T-helper 17 cell (primary cell): ENCODE measurements at places on chromosomes 13 and 19.

- no peak for DNase-seq
Observed at GRCh38 chr13:67515895-67516294, 285.8 kb upstream of the PCDH9 start.

DNA sequence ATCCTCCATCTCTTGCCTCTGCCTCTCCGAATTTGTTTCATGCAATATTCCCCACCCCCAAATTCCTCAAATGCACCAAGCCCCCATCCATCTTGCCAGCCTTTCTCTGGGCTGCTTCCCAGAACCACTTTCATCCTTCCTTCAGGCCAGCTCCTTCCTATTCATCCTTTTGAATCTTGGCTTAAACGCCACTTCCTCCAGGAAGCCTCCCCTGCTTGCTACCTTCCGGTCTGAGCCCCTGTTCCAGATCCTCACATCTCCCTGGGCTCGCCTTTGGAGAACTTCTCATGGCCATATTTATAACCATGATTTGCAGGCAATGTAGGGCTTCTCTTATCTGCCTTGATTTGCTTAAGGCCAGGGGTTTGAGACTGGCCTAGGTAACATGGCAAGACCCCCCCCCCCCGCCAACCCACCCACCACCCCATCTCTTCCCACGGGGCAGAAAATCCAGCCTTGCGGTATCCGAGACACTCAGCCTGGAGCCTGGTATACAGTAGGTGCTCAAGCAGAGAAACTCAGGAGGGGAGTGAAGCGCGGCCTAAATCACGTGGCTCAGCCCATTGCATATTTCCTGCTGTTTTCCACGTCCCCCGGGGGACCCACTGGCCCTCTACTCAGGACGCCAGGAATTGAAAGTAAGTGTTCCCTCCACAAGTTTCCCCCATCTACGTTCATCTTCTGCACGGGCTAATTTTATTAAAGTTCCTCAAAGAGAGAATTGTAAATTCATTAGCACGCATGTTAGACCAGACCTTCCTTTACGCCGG is 151.9 kb downstream of the PTPRS start:
- DNase-seq: no peak

GRCh38 chr13:32073180-32073864 is 41.7 kb downstream of the FRY start:
- no peak for DNase-seq

GRCh38 chr13:33381906-33382305 is 96.4 kb upstream of the STARD13 start:
- DNase-seq: no peak

DNA sequence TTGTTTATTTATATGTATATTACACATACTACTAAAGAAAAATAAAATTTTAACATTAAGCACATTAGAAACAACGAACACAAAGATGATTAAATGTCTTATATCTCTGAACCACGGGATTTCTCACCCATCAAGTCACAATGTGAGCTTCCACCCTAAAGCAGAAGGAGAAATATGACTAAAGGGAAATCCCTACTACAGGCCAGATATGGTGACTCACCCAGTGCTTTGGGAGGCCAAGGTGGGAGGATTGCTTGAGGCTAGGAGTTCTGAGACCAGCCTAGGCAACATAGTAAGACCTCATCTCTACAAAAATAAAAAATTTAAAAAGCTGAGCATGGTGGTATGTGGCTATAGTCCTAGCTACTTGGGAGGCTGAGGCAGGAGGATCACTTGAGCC is 24.6 kb downstream of the DCT start:
- DNase-seq: no peak

DNA sequence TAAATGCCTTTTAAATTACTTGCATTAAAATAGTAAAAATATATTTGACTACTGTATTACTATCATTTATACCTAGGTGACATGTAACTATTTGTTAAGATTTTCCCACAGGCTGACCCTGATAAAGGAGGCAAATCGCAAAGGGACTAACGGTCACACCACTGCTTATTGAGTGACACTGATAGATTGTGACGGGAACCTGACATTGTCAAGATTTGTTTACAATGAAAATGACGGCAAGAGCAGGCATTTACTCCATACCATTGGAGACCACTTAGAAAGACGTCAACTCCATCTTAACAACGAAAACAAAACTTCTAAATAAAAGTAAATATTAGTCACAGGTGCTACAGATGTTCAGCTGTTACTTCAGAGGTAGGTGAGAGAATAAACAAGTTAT is 289.0 kb downstream of the DACH1 start:
- no peak for DNase-seq

DNA sequence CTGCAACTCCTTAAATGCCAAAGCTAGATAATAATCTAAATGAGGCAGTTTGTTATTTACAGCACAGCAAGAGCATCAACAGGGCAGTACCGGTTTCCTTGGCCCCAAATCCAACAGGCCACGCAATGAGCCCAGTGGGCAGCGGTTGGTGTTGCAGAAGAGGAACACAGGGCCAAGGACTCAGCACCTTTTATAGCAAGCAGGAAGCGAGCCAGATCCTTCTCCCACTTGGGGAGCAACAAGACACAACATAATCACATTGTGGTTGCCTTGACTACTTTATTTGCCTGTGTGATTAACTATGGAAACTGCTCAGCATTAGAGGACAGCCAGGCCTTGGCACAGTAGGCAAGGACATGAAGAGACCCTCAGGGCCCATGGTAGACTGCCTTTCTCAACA is 67.1 kb upstream of the HTR2A start:
- DNase-seq: no peak

- DNase-seq: no peak
Observed at GRCh38 chr19:17538684-17539237, 16.7 kb upstream of the COLGALT1 start.

GRCh38 chr19:3071768-3072167 is 9.5 kb upstream of the TLE5 start:
- no peak for DNase-seq

GRCh38 chr13:94588541-94588940 is 7.4 kb downstream of the TGDS start:
- DNase-seq: no peak

GRCh38 chr19:50383852-50384684 is at the start of gene POLD1:
Gene POLD1 (plus strand): TSS chr19:50384347. CDS start chr19:50398852, 14,505 bp downstream.
- DNase-seq: peak; percentile 100

- no peak for DNase-seq
Observed at GRCh38 chr13:50911081-50911631, 1.6 kb downstream of the RNASEH2B start.

GRCh38 chr13:45542878-45543277 is 72.7 kb downstream of the ERICH6B start:
- DNase-seq: no peak

- DNase-seq: no peak
Observed at GRCh38 chr13:72164811-72165210, 297.8 kb upstream of the DACH1 start.

GRCh38 chr19:54415901-54416673 is 823 bp downstream of the TTYH1 start:
- DNase-seq: no peak

DNA sequence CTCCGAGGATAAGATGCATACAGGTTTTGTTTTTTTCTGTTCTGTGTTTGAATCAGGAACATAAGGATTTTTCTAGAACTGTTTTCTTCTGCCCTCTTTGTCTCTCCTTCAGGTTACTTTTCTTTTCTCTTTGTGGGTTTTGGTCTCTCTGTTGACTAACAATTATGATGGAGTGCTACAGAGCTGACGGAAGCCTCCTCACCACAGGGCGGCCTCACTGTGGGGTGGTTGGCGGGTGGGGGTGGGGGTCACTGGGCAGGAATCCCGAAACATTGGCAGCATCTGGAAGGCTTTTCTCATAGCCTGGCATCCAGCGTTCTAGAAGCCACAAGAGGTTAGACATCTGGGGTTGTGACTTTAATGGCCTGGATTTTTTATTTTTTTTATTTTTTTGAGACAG is 12.0 kb upstream of the MATK start:
- no peak for DNase-seq

DNA sequence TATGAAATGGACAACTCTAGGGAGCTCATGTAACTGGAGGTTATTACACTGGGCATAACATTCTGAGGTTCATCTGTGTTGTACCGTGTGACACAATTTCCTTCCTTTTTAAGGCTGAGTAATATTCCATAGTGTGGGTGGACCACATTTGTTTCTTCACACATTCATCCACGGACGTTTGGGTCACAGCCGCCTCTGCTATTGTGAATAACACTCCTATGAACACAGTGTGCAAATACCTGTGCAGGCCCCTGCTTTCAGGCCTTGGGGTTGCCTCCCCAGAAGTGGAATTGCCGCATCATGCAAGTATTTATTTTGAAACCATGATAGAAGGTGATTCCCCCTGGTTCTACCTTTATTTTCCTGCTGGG is 63.4 kb upstream of the MCF2L start:
- no peak for DNase-seq

DNA sequence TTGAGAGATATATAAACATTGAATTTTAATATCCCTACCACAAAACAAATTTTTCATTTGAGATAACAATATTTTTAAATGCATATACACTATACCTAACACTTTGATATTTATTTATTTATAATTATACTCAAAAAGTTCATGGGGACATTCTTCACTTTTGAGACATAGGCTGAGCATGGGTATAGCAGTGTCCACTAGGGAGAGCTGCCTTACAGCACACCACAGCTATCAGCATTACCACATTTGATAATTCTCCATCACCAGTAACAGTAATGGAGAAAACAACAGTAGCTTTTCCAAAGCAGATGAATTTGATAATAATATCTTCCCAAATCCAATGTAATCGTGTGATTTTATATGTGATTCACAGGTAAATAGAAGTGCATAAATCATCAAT is 626.1 kb downstream of the DACH1 start:
- DNase-seq: no peak

DNA sequence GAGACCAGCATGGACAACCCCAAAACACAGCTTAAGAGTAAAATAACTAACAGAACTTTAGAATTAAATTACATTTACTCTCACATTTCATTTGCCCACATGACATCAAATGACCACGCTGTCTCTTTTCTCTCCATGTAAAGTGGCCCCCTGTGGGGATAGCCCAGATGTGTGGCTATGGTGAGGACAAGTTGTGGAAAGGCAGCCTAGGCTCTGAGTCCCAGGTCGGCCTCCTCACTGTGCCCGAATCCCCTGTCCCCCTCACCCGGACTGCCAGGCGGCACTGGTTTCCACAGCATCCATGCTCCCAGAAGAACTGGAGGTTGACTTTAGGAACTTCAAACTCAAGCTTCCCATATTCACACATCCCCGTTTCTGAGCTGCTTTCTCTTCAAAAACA is 111.8 kb upstream of the UQCRFS1 start:
- DNase-seq: no peak

GRCh38 chr13:111329641-111330040 is 9.2 kb downstream of the TEX29 start:
- no peak for DNase-seq

DNA sequence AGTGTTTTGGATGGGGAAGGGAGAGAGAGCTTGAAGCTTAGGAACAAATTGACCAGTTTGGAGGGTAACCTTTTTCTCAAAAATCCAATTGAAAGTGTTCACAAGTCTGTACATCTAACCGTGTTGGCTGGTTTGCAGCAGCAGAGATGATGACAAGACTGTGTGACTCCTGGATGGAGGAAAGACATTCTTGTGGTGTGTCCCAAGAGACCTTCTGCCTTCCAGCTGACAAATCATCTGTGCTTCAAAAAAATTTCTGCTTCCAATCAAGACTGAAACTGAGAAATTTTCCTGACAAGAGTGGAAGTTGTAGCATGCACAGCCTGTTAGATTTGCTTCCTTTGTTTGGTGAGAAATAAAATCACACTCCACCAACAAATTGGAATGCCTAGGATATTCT is 56.2 kb downstream of the LACC1 start:
- no peak for DNase-seq

- DNase-seq: peak; percentile 94
Observed at GRCh38 chr19:48899781-48900476, at the start of gene NUCB1. Gene NUCB1 (plus strand): TSS chr19:48900312. CDS start chr19:48900797, 485 bp downstream.

DNA sequence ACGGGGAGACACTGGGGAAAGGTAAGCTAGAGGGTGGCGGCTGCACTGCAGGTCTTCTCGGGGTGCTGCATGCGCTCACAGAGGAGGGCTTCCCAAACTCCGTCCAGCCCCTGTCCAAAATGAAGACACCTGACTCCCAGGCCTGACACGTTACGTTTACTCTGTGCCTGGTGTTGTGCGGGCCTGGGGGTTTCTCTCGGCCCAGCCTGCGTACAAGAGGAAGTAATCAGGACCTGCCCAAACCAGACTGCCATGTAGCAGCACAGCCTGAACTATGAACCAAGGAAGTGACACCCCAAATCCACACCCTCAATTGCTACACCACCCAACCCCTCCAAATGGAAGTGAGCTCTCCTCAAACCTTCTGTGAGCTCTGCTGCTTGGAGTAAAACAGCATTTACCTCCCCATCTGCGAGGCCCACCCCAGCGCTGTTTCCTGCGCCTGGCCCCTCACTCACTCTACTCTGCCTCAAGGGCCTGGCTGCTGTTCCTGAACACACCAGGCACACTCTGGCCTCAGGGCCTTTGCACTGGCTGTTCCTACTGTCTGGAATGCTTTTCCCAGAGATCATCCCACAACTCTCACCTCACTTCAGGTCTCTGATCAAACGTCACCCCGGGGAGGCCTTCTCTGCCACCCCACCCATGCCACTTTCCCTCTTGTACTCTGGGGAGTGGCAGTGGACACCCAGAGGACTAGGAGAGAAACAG is 3.0 kb downstream of the HSPBP1 start:
- no peak for DNase-seq

- no peak for DNase-seq
Observed at GRCh38 chr19:55348317-55349034, 6.0 kb downstream of the COX6B2 start.

DNA sequence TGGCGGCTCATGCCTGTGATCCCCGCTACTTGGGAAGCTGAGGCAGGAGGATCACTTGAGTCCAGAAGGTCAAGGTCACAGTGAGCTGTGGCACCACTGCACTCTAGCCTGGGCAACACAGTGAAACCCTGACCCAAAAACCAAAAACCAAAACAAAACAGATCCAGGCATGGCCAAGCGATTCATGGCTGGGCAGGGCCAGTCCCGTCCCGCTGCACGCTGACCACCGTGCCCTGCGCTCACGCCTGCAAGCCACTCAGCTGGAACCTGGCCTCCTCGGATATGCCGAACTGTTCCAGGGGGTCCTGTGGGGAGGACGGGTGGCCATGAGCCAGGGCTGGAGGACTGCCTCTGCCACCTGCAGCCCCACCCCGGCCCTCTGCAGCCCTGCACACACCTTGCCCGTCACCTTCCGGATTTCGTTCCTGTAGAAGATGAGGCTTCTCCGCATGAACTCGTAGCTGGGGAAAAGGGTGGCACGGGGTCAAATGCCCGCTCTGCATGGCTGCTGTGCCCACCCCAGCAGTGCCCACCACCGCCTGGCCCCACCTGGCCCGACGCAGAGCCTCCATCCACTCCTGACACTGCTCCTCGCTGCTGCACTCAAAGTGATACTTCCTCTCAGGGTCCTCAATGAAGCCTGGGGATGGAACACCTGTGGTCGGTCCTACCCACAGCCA is 2.4 kb downstream of the PLEKHJ1 start:
- no peak for DNase-seq

GRCh38 chr19:39296906-39297305 is 699 bp downstream of the IFNL1 start:
- no peak for DNase-seq

GRCh38 chr13:76879203-76879882 is 6.9 kb downstream of the KCTD12 start:
- no peak for DNase-seq
